ENCODE measurements at places on chromosomes 12 and 14. TPM values are rescaled to one million over a fixed set of nuclear protein-coding genes. Genes with fewer than 3 reads are reported as not detected.

The PMCH gene
- total RNA-seq: not detected

The MARS1 gene
- total RNA-seq: 131 TPM

The PAPOLA gene
- 190 TPM for total RNA-seq

The NPFF gene
- total RNA-seq: not detected

The GOLGA3 gene
- 59.7 TPM for total RNA-seq

The GZMH gene
- 7.5 TPM for total RNA-seq

The PRPH gene
- 1.0 TPM for total RNA-seq

GRCh38 chr12:117699575-117699974 lies 269.2 kb downstream of the KSR2 start:
- DNase-seq: no peak

GRCh38 chr12:4817880-4818279 lies 91.8 kb upstream of the KCNA1 start:
- DNase-seq: no peak

DNA sequence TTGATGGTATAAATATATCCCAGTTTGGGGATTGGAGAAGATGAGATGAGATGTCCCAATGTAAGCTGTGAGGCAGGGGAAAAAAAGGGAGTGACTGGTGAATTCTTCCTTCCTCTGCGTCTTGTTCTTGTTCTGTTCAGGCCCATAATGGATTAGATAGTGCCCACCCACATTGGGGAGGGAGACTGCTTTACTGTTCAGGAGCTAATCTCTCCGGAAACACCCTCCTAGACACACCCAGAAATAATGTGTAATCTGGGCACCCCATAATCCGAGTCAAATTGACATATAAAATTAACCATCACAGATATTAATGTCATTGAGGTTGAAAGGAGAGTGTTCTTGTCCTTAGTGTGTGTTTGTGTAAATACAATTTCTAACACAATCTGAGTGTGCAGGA lies 29.3 kb downstream of the ETV6 start:
- no peak for DNase-seq

GRCh38 chr14:71138448-71139293 lies 231.4 kb downstream of the PCNX1 start:
- peak; percentile 65 for DNase-seq

GRCh38 chr12:117466677-117467362 lies 105.4 kb upstream of the NOS1 start:
- no peak for DNase-seq

DNA sequence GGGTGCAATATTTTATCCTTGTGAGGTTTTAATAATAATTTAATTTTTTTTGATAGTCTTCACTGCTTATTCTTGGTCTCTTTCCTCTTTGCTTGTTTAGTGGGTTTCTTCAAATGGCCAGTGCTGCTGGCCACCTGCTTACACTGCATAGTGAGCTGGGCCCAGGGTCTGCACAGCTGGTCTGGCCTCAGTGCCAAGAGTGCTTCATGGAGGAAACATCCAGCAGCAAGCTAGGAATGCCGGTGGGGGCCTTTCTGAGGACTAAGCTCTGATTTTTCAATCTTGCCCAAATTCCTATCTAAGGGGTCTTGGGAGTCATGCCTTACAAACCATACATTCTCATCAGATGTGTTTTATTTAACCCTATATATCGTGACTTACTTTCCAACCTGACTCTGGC lies 13.3 kb upstream of the BDKRB2 start:
- no peak for DNase-seq

DNA sequence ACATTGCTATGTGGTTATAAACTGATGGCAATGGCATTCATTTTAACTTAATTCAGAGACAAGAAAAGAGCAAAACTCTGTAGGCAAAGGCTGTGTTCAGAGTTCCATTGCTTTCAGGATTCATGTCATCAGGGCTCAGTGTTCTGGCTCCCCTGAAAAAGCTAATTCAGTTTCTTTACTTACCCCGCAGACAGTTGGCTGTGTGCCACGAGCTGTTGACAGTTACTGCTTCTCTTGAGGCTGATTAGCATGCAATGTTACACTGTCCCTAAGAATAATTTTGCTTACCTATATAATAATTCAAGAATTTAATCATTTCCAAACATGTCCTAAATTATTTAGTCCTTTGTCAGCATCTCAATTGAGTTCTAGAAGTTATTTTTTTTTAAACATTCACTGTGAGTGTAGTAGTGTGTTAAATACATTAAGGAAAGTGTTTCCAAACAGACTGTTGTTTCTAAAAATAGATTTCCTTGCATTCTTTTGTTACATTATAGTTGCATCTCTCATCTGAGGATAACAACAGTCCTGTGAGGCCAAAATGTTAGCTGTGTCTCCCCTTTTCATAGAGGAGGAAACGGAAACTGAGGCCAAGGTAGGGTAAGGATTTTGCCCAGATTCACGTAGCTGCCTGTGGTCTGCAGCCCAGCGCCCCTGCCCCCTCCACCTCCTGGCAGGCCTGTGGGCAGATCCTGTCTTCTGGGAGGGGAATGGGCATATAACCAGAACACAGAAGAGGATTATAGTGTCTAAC lies 98.6 kb downstream of the PELI2 start:
- peak; percentile 61 for DNase-seq
